ENCODE measurements at places on chromosomes 1 and 21.

DNA sequence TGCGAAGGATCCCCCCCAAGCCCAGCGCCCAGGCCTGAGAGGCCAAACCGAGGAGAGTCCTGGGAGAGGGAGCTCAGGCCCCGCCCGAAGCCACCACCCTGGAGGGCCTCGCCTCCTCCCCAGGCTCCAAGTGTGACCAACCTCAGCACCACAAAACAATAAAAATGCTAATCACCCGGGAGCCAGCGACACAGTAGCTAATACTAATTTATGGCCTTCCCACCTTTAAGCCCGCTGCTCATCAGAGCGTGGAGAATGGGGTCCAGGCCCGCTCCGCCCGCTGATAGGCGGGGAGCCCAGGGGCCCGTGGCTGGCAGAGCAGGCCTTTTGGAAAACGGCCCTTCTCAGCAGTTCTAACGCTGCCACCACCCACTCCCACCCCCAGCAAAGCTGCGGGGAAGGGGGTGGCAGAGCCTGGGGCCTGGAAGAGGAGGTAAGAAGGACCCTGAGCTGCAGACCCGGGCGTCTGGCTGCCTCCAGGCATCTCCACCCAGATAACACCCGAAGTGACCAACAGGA is 20.4 kb upstream of the TAS1R2 start:
- DNase-seq, result no peak

GRCh38 chr1:228107636-228108035 is 1.5 kb downstream of the MRPL55 start:
- DNase-seq, result no peak

GRCh38 chr1:114473796-114474195 is 37.2 kb downstream of the TRIM33 start:
- no peak for DNase-seq

DNA sequence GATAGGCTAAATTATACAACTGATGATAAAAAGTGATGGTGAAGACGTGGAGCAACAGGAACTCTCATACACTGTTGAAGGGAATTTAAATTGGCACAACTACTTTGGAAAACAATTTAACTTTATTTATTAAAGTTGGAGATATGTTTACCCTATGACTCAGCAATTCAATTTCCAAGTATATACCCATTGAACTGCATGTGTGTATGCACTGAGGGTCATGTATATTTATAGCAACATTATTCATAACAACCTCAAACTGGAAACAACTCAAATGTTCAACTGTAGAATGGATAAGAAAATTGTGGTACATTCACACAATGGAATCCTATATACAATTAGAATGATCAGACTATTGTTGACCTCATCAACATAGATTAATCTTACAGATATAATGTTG is 16.5 kb upstream of the BCAS2 start:
- no peak for DNase-seq

- no peak for DNase-seq
Observed at GRCh38 chr21:31682620-31683019, 23.1 kb downstream of the SOD1 start.
